Stimulated activated CD4-positive, alpha-beta T cell treated with anti-CD3 and anti-CD28 coated beads, Interleukin-2, amount 100 ng/mL, for 4 hours (primary cell): ENCODE measurements at places on chromosomes 12 and 14.

- no peak for DNase-seq
Measured at GRCh38 chr14:89504091-89504490, 87.1 kb upstream of the FOXN3 start.

DNA sequence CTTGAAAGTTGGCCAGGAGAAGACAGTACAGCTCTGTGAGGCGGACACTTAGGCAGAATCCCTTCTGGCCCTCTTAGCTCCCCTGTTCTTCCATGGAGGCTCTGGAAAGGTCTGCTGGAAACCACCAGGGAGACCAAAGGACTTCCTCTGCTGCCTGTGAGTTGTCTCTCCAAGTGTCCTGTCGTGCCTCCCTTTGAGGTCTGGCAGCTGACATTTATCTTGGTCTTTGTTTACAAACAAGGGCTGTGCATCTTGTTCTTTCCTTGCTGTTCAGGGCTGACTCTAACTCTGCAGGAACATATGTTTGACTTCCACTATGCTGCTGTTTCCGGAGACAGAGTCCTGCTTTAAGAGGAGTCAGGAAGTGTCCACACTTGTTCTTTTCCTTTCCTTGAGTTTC lies 159.9 kb upstream of the FRMD6 start:
- no peak for DNase-seq

GRCh38 chr14:99481745-99482099 lies 513 bp downstream of the CCNK start:
- no peak for DNase-seq

DNA sequence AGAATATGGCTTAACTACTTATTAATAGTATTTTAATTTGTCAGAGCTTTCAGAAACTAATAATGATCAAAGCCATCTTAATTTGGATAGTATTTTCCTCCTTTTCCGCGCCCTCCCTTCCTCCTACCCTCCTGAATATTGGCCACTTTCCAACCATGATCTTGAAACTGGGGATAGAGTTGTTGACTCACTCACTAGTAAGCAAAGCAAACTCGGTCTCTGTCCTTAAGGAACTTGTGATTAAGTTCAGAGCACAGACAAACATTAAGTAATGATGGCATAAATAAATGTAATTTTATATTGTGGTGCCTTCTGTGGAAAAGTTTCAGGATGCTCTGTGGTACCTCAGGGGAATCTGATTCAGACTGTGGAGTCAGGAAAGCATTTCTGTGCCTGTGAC lies 75.7 kb downstream of the LRRK2 start:
- no peak for DNase-seq

DNA sequence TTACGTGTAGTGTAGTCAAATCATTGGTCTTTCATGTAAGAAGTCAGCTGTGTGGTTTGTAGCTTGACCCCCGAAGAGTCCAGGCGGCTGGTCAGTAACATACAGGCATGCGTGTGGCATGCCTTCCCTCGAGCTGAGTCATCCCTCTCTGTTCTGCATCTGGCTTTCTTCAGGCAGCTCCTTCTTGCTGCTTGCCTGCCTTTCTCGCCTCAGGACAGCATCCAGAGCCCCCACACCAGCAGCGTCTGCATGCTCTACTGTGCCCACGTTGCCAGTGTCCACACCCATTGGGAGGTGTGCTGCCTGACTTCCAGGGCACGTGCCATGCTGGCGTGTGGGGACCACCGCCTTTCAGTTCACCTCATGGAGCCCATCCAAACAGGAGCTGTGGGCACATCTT lies 96.8 kb downstream of the EP400 start:
- DNase-seq = no peak

DNA sequence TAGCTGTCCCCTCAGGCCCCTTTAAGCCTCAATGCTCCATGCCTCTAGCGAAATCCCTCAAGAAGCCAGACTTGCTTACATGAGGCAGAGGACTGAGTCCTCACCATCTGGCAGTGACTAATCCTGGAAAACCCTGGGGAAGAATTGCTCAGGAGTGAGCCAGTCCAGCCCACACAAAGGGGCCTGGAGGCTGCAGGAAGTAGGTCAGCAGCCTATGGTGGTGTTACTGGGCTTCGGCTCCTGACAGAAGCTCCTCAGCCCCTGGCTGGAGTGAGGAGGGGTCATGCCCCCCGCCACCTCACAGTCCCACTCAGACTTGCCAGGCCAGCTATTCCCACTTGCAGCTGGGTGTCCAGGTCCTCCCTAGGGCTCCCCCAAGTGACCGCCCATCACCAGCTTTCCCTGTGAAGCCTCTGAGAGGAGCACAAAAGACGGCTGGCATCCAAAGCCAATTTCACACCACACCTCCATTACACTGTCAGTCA lies 250.5 kb downstream of the DPF3 start:
- DNase-seq = no peak

DNA sequence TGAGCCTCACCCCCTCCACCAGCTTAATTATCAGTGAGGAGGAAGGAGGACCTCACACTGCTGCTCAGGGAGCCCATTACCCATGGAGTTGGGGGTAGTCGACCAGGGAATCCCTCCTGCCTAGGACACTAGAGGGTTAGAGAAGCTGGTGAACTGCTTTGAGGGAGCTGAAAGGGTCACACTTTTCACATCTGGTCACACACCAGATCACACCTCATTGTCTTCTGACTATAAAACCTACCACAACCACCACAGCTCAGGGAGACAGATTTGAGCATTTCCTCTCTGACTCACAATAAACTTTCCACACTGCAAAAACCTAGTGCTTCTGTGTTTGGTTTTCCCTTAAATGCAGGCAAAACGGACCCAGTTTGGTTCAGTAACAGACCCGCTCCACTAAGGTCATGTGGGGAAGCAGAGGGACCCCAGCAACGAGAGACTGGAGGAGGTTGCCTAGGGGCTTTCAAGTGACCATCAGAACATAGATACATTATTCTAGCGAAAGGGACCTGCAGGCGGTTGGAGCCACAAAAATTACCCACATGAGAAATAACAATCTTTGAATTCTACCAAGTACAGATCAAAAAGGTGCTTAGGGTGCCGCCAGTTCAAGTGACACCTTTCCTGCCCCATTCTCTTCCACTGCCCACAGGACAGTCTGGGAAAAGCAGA lies 151.4 kb upstream of the AVPR1A start:
- DNase-seq = no peak

GRCh38 chr12:113241191-113242025 lies 20.1 kb downstream of the TPCN1 start:
- no peak for DNase-seq

DNA sequence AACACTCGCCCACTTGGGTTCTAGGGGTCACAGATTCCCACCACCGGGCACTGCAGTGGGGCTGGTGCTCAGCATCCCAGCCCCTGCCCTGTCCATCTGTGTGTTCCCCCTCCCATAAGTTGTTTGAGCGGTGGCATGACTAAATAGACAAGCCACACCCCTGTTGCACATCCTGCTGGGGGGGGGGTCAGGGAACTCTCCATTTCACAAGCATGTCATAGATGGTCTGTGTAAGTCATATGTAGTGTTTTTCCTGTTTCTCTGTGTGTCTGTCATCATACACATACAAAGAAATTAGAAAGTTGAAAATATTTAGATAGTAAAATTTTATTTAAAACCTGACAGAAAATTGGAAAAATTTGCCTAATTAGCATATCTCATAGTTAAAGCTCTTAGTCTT lies 270.2 kb downstream of the IPO8 start:
- no peak for DNase-seq
